NCI-H2171 (cell line): ENCODE measurements at places on chromosomes 12 and 14.

GRCh38 chr12:5988659-5989116 lies 43.6 kb upstream of the ANO2 start:
- DNase-seq: peak; percentile 81

- DNase-seq: no peak
Observed at GRCh38 chr12:50530532-50530931, 25.7 kb downstream of the DIP2B start.

DNA sequence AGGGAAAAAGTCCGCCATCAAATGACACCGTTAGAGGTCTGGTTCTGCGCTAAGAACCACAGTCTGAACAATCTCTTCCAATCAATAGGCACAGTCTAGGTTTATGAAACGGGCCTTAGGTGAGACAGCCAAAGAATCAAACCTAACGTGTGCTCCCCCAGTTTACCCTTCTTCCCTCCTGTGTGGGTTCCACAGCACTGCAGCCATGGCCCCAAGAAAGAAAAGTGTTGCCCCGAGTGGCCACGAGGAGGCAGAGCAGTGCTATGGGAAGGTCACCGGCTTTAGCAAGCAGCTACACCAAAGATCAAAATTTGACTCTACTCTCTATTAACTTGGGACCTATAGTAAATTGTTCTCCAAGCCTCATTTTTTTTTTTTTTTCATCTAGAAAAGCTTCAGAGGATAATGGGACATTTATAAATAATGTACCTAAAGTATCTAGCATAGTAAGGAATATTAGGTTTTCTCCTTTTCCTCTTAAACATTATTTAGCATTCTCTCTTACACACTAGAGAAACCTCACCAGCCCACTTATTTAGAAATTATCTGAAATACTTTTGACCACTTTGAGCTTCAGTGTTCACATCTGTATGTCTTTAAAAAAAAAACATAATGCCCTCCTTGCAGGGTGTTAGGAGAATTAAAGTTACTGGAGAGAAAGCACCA lies 70.2 kb upstream of the GPHB5 start:
- peak; percentile 10 for DNase-seq

- no peak for DNase-seq
Observed at GRCh38 chr12:11795913-11796459, 146.5 kb downstream of the ETV6 start.

DNA sequence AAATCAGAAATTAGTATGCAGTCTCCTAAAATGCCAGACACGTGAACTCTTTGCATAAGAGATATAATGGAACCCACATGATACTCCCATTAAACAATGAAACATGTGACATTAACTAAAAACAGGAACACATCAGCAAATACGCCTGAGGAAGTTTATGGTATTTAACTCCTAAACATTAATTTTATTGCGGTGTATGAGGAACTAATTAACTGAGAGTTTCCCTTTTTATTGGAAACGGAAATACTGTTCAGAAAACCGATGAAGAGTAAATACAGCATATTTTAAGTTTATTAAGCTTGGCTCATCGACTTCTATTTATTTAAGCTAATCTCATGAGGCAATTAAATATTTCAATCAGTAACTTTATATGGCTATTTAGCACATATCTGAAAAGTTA lies 290.3 kb downstream of the SOX5 start:
- no peak for DNase-seq

- DNase-seq: no peak
Observed at GRCh38 chr14:62431496-62431895, 613.8 kb downstream of the KCNH5 start.

- DNase-seq: no peak
Observed at GRCh38 chr12:74111688-74112360, 425.8 kb upstream of the ATXN7L3B start.

GRCh38 chr14:91149462-91149861 lies 35.6 kb downstream of the DGLUCY start:
- no peak for DNase-seq

GRCh38 chr12:70275045-70275444 lies 31.8 kb downstream of the CNOT2 start:
- DNase-seq: no peak

DNA sequence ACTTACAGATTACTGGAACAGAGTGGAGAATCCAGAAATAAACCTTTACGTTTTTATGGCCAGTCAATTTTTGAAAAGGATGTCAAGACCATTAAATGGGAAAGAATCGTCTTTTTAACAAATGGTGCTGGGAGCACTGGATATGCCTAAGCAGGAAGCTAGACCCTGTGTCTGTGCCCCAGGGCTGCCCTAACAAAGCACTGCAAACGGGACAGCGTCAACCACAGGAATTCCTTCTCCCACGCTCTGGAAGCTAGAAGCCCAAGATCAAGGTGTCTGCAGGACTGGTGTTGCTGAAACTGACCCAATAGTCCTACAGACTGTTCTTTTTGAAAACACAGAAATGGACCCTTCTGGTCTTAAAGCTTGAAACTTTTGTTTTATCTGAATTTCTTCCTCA lies 9.3 kb upstream of the TMEM121 start:
- no peak for DNase-seq

DNA sequence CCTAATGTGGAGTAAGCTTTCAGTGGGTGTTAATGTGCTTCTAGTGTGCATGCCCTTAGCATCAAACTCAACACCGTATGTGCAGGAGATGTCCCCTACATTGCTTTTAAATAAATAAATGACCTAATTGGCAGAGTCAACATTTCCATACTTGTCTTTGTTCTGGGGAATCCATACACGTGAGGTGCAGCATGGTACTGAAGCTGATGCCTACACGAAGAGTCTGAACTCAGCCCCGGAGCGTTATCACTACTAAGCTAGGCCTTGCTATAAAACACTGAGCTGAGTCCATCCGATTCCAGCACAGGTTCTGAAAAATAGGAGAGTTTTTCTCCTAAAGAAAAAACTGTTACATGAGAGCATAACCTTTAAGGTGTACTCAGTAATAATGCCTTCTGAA lies 125.0 kb upstream of the DYRK2 start:
- no peak for DNase-seq

GRCh38 chr12:110540048-110540447 lies 37.9 kb downstream of the RAD9B start:
- DNase-seq: no peak

DNA sequence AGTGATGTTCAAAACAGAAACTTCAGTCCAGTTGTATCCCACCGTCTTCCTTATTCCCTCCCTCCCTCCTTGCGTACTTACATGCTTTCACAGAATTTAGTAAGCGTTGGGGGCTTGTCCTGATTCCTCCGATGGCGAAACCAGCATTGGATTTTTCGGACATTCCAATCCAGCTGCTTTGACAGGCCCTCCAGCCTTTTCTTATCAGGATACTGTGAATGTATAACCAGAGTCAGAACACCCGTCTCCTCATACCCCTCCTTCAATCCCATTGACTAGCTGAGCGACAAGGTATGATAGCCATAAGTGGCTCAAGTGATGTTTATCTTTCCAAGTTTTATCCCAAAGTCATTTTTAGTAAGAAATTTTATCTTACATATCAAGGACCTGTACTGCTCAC lies 24.2 kb downstream of the CERS5 start:
- no peak for DNase-seq

DNA sequence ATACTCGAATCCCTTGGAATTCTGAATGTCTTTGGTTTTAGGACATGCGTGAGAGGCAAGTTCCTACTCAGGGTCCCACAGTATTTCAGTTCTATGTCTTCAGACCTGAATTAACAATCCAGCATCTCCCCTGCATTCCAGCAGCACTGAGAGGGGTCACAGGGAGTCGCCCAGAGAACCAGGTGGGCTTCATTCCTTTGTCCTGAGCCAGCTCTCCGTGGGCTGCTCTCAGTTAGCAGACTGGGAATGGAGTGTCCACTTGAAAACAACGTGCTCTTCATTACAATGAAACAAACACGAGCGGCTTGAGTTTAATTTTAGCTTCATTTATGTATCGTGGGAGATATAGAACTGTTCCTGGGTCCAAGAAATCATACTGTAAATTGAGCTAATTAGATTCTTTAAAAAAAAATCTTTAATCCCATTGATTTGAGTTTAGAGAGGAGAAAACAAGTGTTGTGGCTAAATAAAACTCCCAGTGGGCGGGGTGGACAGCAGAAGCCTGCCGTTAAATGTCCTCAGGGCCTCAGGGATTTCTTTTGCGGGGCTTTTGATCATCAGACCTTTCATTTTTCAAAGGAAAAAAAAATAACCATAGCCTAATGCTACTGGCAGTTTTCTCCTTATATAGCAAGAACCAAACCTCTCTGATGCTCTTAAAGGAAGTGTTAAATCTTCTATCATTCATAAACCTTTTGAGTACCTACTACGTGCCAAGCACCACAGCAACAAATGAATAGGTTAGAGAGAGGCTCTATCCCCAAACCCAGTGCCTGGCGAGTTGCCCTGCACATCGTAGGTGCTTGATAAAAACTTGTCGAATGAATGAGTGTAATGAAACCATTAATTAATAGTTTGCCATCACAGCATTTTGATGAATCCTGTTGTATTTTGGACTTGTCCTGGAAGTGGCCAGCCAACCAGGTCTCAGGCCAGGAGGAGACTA lies 140.4 kb downstream of the CHST11 start:
- no peak for DNase-seq

GRCh38 chr12:77599782-77600467 lies 230.8 kb upstream of the NAV3 start:
- no peak for DNase-seq

DNA sequence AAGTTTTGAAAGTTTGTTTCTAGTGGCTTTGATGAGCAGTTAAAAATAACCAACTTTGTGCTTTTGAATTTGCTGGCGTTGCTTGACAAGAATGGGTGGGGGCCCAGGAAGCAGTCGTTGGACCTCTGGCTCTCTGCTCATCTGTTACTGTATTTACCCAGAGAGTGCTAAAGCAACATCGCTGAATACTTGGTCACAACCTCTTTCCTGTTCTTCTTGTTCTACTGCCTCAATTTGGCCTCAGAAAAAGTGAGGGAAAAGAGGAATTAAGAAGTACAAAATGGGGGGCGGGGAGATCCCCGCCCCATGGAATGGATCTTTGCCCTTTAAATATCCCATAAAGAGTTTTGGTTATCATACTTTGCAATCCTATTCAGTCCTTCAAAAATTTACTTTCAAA lies 221.5 kb upstream of the G2E3 start:
- no peak for DNase-seq

GRCh38 chr12:121795034-121795968 lies 1.8 kb upstream of the RHOF start:
- peak; percentile 57 for DNase-seq

DNA sequence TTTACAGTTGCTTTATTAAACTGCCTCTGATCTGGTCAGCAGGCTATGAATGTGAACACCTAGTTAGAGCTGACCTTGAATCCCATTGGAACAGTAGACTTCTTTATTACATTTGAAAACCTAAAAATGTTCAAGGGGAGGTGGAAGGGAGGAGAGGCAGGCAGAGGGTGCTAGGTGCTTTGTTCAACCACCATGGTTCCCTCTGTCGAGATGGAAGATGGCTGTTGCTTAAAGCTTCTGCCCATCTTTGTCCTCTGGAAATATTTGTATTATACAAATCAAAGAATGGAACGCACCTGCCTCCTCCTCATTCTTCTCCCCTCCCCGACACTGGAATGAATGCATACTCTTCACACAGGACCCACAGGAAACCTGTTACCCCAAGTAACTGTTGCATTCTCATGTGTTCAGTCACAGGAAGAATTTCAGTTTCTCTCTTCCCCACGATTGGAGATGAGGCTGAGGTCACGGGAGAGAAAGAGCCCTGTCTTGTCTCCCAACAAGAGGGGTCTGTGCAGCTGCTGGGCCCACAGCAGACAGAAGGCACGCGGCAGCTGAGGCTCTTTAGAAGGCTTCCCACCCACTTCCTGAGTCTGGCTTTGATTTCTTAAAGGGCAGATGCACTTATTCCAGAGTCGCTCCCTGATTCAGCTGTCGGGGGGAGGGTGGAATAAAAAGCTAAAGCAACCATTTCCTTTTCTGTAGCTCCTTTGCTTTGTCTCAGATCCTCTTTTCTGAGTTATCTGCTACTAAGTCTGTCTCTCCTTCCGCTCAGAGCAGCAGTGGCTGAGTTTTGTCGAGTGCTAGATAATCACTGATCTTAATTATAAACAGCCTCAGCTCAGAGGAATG lies 217.9 kb upstream of the BTG1 start:
- DNase-seq: no peak

GRCh38 chr12:65619018-65619417 lies 205.3 kb upstream of the HMGA2 start:
- no peak for DNase-seq

GRCh38 chr12:69338120-69338859 lies 9.9 kb upstream of the LYZ start:
- no peak for DNase-seq

- DNase-seq: no peak
Observed at GRCh38 chr12:30744321-30744720, 10.4 kb downstream of the CAPRIN2 start.

- DNase-seq: no peak
Observed at GRCh38 chr12:124784871-124785572, 78.6 kb downstream of the SCARB1 start.

- no peak for DNase-seq
Observed at GRCh38 chr12:121719926-121720414, 7.4 kb downstream of the TMEM120B start.

- DNase-seq: no peak
Observed at GRCh38 chr14:93960108-93960475, 16.3 kb downstream of the ASB2 start.

- DNase-seq: peak; percentile 33
Observed at GRCh38 chr12:108117163-108117849, 11.8 kb upstream of the WSCD2 start.

DNA sequence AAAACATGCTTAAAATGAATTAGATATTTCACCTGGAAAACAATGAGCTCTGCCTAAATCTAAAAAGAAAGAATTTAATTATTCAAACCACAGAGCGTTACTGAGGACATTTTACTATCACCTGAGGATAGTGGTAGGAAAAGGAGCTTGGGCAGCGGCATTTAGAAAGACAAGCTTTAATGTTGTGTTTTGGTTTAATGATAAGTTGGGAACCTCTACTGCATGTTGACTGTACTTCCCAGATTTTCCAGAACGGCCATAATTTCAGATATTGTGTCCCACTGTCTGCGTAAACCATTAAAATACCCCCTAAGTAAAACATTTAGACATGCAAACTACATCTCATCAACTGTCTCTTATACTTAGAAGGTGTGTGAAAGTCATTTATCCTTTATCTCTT lies 55.4 kb downstream of the CPM start:
- DNase-seq: no peak

DNA sequence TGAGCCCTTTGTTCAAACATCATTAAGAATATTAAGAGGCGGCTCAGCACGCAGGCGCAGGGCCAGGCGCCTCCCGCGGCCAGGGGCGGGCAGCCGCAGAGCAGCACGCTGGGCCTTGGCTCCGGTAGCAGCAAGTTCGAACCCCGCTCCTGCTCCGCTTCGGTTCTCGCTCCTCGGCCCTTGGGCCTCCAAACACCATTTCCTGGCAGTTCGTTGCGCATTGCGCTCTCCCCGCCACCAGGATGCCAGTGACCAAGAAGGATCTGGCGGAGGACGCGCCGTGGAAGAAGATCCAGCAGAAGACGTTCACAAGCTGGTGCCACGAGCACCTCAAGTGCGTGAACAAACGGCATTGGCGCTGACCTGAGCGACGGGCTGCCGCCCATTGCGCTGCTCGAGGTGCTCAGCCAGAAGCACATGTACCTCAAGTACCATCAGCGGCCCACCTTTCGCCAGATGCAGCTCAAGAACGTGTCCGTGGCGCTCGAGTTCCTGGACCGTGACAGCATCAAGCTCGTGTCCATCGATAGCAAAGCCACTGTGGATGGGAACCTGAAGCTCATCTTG lies 6.9 kb upstream of the ACVRL1 start:
- DNase-seq: no peak

- DNase-seq: no peak
Observed at GRCh38 chr12:31007153-31007495, 66.5 kb upstream of the DDX11 start.

GRCh38 chr12:14283489-14284144 lies 81.9 kb upstream of the ATF7IP start:
- DNase-seq: no peak
